ENCODE measurements at places on chromosomes 3 and 15.
A peak's percentile ranks its signal among the peaks of the same experiment; 100 is the strongest.

- DNase-seq: no peak
Observed at GRCh38 chr15:76533995-76534394, 197.4 kb downstream of the ISL2 start.

- no peak for DNase-seq
Observed at GRCh38 chr3:99817047-99817436, 620 bp upstream of the CMSS1 start.

DNA sequence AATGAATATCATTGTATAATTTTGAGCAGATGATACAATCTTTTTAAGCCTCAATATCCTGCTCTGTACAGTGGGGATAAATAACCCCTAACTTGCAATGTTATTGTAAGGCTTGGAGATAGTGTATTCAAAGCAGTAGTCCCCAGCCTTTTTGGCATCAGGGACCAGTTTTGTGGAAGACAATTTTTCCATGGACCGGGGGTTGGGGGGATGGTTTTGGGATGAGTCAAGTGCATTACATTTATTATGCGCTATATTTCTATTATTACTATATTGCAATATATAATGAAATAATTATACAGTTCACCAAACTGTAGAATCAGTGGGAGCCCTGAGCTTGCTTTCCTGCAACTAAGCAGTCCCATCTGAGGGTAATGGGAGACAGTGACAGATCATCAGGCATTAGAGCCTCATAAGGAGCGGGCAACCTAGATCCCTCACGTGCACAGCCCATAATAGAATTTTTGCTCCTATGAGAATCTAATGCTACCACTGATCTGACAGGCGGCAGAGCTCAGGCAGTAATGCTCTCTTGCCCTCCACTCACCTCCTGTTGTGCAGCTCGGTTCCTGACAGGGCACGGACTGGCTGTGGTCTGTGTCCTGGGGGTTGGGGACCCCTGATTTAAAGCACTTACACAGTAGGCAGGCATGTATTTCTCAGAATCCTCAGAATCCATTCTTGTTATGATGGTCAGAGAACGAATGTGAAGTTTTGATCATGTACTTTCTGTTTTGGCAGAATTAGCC is 102.2 kb downstream of the PTPRG start:
- no peak for DNase-seq

GRCh38 chr3:161489395-161489794 is 7.2 kb upstream of the OTOL1 start:
- no peak for DNase-seq

GRCh38 chr3:120449701-120450599 is 842 bp downstream of the FSTL1 start:
- DNase-seq: no peak

- DNase-seq: no peak
Observed at GRCh38 chr3:143830063-143830462, 18.2 kb downstream of the SLC9A9 start.

DNA sequence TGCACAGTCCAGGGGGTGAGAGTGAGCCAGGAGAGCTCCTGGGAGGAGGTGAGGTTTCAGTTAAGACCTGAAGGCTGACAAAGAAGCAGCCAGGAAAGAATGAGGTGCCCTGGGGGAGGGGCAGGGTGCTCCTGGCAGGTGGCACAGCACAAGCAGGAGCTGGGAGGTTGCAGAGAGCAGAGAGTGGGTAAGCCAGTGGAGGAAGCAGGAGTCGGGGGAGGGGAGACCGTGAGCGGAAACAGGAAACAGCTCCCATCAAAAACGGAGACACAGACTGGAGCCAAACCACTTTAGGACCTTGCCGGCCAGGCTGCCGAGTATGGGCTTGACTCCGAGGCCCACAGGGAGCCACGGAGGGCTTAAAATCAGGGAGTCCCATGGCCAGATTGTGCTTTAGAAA is 12.1 kb upstream of the FBLN2 start:
- no peak for DNase-seq

GRCh38 chr3:52403955-52404354 is 40.9 kb downstream of the SEMA3G start:
- no peak for DNase-seq

GRCh38 chr3:170367797-170368196 is 10.3 kb downstream of the SKIL start:
- no peak for DNase-seq

DNA sequence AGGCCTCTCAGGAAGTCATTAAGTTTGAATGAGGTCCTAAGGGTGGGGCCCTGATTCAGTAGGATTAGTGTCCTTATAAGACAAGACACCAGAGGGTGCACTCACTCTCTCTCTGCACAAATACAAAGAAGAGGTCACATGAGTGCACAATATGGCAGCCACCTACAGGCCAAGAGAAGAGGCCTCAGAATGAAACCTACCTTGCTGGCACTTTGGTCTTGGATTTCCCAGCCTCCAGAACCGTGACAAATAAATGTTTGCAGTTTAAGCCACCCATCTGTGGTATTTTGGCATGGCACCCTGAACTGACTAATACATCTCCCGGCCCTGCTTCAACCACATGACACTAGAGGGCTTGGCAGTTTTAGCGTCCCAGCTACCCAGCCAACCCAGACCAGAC is 73.9 kb upstream of the CHRNB4 start:
- no peak for DNase-seq

DNA sequence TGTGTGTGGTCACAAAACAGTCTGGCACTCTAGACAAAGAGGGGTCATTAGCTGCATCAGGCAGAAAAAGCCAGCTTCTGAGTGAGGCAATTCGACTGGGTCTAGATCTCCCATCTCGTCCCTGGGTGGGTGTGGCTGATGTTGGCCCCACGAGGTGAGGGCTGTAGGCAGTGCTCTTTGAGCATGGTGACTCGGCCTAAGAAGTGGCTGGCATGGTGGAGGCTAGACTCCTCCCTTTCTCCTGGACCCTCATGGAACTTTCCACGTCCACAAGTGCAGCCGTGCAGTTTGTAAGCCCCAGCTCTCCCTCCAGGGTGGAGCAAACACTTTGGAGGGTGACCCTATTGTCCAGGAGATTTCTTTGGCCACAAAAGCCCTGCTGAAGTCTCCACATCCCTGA is 134.1 kb downstream of the OPA1 start:
- no peak for DNase-seq

DNA sequence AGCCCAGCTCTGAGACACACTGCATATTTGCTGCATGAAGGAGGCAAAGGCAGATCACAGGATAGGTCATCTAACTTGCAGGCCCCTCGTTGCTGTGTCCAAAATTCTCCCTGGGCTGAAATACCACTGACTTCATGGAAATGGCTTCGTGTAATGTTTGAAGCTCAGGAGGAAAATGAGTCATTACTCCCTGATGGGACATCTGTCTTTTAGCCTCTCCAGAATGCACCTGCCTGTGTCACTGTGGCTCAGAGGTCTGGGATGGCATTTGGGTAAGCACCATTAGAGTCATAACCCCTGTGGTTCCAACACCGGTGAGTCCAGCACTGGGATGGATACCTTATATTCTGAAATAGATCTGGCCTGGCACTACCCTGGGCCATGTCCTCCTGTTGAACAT is 51.5 kb downstream of the IL12A start:
- no peak for DNase-seq

DNA sequence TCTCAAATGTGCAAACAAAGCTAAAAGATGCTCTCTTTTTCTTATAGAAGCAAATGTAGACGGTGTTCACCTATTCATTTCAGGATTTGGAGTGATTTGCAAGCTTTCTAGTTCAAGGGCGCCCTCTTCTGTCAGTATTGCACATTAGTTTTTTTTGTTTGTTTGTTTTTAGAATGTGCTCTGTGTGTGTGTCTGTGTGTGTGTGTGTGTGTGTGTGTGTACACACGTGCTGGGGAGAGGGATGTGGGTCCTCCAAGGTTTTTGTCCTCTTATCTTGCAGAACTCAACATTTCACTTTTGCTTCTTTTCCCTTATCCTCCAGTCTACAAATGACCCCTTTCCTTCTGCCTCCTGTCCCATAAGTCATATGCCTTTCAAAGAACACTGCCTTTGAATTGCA is 23.5 kb downstream of the DNAH1 start:
- peak; percentile 61 for DNase-seq

DNA sequence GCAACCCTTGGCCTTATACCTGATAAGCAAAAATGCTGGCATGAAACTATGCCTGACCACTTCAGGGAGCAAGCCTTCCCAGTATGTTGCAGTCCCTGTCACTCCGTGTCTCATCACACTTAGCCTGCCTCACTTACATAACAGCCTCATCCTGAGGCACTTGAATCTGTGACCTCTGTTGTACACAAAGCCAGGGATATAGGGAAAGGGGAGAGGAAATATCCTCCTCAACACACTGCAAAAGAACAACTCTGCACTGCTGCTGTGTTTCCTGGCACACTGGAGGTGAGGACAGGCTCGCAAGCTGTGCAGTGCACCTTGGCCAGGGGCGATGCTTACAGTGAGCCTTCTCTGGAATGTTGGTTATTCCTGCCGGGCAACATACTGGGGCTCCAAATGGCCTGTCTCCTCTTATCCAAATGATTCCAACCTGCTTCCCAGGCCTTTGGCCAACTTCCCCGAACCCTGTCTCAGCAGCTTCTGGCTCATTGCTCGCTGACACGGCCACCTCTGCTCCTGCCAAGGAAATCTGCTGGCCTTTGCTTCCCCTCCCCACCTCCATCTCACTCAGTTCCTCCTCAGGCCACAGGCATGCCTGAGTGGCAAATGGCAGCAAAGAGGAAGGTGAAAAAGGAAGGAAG is 109.2 kb downstream of the CD47 start:
- DNase-seq: no peak

- DNase-seq: no peak
Observed at GRCh38 chr3:25515171-25515570, 87.1 kb downstream of the RARB start.

DNA sequence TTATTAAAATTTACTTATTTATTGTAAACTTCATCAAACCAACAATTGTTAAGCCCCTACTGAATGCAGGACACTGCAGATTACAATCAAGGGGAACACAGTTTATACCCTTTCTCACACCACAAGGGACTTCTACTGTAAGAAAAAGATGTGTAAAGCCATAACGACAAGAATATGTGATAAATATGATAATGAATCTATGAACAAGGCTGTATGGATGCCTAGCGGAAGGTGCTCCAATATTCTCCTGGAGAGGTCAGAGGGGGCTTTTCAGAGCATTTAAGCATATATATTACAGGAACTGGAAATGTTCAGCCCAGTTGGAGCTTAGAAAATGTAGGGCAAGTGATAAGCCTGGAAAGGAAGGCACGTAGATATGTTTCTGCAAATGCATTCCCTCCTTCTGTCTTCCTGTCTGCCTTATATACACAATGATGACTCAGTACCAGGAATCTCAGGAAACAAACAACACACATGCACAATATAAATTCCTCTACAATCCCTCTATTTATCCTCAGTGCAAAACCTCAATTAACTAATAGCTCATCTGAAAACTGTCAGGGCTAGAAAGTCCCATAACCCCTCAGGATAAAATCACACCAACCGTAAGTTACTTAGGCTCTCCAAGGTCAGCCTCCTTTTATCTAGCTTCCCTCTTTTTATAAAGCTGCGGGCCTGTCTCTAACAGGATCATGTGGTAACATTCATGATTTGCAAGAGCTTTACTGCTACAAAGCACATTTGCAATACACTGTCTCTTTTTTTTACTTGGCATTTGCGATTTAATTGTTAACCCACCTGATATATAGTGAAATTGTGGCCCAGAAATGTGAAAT is 393.1 kb downstream of the LPP start:
- DNase-seq: no peak

GRCh38 chr15:55552926-55553325 is 35.2 kb downstream of the PYGO1 start:
- DNase-seq: no peak

GRCh38 chr3:190746531-190746930 is 116.0 kb downstream of the GMNC start:
- DNase-seq: no peak

DNA sequence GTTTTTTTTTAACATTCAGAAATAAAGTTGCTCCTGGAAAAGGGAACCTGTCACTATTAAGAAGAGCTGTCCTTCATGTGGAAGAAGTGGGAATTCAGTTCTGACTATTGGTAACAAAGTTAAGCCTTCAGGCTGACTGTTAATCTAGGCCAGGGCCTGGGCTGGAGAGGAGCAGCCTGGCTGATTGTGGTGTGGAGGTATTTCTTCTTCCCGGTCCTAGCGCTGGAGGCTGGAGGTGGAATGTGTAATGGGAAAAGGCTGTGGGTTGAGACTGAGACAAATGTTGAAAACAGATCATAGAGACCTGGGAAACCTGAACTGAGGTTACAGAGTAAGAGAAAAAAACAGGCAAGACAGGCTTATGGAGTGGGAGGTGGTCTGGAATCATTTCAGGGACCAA is 23.8 kb upstream of the SH3BP5 start:
- no peak for DNase-seq

GRCh38 chr3:10983219-10983916 is 9.2 kb upstream of the SLC6A1 start:
- peak; percentile 41 for DNase-seq

DNA sequence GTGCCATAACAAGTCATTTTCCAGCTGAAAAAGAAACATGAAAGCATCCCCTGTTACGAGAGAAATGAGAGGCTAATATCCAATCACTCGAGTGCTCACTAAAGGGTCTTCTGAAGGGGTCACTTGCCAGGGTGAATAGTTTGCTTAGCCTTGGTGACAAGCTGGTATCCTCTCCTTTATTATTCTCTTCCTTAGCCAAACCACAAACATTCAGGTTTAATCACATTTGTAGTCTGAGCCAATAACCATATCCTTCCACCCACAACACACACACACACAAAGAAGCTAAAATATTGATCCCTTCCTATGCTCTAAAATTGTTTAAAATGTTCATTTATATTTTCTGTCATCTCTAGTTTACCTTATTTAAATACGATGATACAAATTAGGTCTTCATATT is 240.5 kb upstream of the TMCO5A start:
- DNase-seq: no peak

Data from activated CD8-positive, alpha-beta memory T cell treated with anti-CD3 and anti-CD28 coated beads, Interleukin-2, amount 10 ng/mL, durations not matched to agents 7 days and 5 days (primary cell).